ENCODE measurements at places on chromosomes 4 and X. TPM values are rescaled to one million over a fixed set of nuclear protein-coding genes. Genes with fewer than 3 reads are reported as not detected.

SMIM31 gene
- not detected for total RNA-seq

ANOS1 gene
- total RNA-seq, result 4.9 TPM

IL2 gene
- not detected for total RNA-seq

AREG gene
- 1.4 TPM for total RNA-seq

CPE gene
- total RNA-seq, result 56.2 TPM

PLS3 gene
- total RNA-seq, result 44.7 TPM

ATP6AP1 gene
- 83.0 TPM for total RNA-seq

NUDT10 gene
- total RNA-seq, result 0.19 TPM

SH3RF1 gene
- 8.8 TPM for total RNA-seq

USP17L26 gene
- total RNA-seq, result not detected

TMEM192 gene
- 14.9 TPM for total RNA-seq

GAGE12J gene
- not detected for total RNA-seq

All from Right ventricle myocardium inferior (tissue), 1 donor.